Left lobe of liver (tissue), 2 donors: ENCODE measurements at places on chromosomes 3 and 15.

- no peak for DNase-seq
Observed at GRCh38 chr3:151483961-151484520, 23.2 kb upstream of the IGSF10 start.

DNA sequence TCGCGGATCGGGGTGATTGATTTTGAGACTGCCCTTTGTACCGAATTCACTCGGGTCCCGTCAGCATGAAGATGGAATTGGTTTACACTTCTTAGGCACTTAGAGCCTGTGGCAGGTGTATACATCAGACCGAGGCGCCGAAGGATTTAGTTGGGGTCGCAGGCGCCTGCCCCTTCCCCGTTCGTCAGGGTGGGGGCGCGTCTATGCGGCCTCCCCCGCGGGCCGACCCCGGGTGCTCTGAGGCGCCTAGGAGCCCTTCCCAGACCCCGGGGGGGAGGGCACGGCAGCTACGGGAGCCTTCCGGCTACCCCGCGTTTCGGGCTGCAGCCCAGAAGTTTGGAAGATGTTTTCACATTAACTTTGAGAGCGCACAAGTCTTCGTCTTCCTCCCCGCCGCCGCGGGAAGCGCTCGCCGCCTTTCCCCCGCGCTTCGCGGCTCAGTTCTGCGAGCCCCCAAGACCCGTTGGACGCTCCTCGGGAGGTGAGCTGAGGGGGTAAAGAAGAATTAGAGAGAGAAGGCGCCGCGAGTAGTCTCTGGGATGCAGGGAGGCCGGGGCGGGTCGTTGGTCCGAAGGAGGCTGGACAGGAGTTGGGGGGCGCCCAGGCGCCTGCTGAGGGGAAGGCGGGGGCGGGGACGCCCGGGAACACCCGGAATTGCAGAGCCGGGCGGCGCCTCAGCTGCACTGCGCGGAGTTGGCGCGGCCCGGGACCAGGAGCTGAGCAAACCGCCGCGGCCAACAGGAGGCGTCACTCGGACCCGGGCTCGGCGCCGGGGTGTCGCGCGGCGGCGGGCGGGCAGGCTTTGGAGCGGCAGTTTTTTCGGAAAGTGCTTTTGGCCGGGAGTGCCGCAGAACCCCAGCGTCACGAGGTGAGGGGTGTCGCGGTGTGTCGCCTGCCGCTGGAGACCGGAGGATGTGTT lies 780 bp downstream of the TIPARP start:
- peak; percentile 63 for DNase-seq

GRCh38 chr3:52086976-52087663 lies 30.7 kb upstream of the DUSP7 start:
- DNase-seq = no peak

GRCh38 chr15:69540622-69541021 lies 88.0 kb downstream of the RPLP1 start:
- DNase-seq = no peak
